ENCODE measurements at places on chromosomes 12 and 14.

DNA sequence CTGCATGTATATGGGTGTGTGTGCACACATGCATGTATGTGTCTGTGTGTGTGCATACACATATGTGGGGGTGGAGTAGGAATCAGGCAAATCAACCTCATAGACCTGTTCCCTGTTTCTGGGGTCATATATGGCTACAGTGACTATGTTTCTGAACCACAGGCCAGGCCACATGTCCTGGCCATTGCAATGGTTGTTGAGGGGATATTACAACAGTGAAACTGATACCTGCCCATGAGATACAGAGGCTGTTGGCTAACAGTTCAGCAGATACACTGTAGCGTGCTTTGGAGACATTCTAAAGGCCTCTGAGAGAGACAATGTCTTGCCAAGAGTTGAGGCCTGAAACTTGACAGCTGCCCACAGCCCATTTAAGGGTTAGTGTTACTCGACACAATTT lies 47.3 kb upstream of the FOS start:
- no peak for DNase-seq

GRCh38 chr14:68148276-68148675 lies 328.7 kb downstream of the RAD51B start:
- DNase-seq = no peak

GRCh38 chr12:106058256-106059182 lies 80.2 kb downstream of the NUAK1 start:
- DNase-seq = no peak

- no peak for DNase-seq
These were observed 398.8 kb downstream of the FOXG1 start for GRCh38 chr14:29165431-29165830.

- DNase-seq = no peak
These were observed 52.6 kb upstream of the MMP17 start for GRCh38 chr12:131775392-131776236.

- no peak for DNase-seq
These were observed 235.2 kb downstream of the SLC41A2 start for GRCh38 chr12:104722601-104723534.

- DNase-seq = no peak
These were observed 66.0 kb upstream of the ACTN1 start for GRCh38 chr14:69044965-69045555.

GRCh38 chr12:43501703-43502102 lies 50.3 kb downstream of the ADAMTS20 start:
- no peak for DNase-seq

GRCh38 chr12:57604454-57604991 lies at the start of gene DTX3:
Gene DTX3 (plus strand): TSS chr12:57604824. CDS start chr12:57606518, 1,694 bp downstream.
- peak; percentile 25 for DNase-seq

- peak; percentile 37 for DNase-seq
These were observed 13.4 kb downstream of the BTG1 start for GRCh38 chr12:92132288-92132687.

GRCh38 chr14:61737915-61738314 lies 24.3 kb upstream of the SNAPC1 start:
- DNase-seq = no peak

DNA sequence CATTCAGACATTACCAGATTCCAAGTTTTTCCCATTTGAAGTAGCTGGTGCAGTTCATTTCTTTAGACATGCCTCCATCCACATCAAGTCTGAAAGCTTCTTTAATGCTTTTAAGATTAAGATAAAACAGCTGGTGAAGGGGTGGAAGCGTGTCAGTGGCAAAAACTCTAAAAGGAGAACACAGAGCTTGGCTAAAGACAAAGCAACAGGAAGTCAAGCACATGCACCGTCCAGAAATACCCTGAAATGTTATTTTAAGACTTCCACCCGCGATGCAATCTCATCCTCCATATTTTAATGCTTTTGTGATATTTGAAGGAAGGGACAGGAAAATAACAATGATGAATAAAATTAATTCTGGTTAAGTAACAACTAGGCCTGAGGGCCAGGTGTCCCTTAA lies 31.8 kb downstream of the PPM1H start:
- no peak for DNase-seq

- peak; percentile 96 for DNase-seq
These were observed at the start of the genes JKAMP and L3HYPDH for GRCh38 chr14:59483819-59484638. Gene JKAMP (plus strand): TSS chr14:59484517. CDS start chr14:59484590, 73 bp downstream. Gene L3HYPDH (minus strand): TSS chr14:59484408. CDS start chr14:59484316, 92 bp downstream.

DNA sequence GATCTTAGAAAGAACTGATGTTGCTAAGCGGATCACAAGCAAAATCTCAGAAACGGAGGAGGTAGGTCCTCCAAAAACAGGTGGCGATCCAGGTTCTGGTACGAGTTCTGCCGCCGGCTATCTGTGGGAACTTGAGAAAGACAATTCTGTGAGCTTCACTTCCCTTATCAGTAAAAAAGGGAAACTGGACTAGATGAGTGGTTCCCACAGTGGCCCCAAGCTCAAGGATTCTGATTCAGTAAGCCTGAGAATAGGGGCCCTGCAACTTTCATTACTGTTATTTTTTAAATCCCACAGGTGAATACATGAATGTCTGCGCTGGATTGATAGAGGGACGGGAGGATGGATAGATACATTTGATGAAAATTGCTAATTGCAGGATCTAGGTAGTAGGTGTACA lies 160.2 kb downstream of the PPM1H start:
- no peak for DNase-seq

DNA sequence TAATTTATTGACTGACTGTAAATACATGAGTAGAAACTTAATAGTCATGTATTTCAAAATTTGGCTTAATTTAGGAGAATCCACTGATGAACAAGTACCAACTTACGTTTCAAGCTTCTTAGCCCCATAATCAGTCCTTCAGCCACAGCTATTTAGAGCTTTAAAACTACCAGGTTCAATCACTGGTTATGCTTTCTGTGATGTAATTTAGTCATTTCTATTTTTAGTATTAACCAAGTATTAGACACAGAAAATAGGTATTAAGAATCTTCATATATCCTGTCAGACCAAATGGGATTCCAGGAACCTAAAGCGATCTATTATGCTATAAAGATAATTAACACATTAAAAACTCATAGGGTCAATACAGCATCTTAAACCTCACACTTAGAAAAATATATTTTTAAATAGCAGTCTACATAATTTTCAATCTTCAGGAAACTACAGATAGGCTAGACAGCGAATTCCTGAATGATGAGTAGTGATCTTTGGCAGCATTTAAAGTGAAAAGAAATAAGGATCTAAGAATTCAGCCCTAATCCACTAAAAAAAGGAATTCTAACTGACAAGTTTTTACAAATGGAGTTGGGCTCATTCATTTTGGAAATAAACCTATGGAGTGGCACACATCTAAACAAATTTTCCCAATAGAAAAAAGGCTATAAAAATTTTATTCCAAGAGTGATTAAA lies 51.5 kb downstream of the ZC3H14 start:
- no peak for DNase-seq

DNA sequence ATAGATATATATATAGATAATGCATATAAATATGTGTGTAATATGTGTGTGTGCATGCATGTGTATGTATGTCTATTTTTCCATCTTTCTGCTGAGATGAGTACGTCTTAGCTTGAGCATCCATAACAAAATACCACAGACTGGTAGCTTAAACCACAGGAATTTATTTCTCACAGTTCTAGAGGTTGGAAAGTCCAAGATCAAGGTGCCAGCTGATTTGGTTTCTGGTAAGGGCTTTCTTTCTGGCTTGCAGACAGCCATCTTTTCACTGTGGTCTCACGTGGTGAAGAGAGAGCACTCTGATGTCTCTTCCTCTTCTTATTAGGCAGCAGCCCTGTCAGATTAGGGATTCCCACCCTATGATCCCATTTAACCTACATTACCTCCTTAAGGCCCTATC lies 47.3 kb downstream of the ACSM4 start:
- DNase-seq = no peak

DNA sequence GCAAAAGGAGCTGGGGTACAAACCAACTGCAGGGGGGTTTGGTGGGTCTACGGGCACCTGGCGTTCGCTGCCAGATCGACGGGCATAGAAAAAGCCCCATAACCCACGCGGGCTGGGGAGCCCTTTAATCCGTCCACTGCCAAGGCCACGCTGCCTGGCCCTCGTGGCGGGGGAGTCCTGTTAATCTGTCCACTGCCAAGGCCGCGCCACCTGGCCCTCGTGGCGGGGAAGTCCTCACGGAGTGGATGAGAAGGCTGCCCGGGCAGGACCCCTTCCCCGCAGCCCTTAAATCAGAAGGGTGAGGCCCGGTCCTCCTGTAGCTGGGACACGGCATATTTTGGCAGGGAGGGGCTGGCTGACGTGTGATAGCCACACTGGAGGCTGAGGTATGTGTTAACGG lies 86.1 kb downstream of the NOC4L start:
- no peak for DNase-seq

DNA sequence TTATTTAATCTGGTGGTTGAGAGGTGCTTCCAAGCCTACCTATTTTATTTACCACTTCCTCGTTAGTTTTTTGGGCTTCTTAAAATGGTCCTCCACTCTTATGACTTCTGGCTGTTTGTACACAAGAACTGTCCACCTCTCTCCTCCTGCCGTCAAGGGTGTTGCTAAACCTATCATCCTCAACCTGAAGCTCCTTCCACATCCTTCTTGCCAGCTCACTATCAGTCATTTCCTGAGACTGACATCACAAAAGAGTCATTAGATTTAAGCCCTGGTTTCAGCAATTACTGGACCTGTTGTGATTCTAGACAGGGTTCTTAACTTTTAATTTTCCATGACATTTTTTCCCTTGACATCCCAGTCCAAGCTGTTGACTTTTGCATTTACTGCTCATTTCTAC lies 91.9 kb downstream of the BICD1 start:
- DNase-seq = no peak

DNA sequence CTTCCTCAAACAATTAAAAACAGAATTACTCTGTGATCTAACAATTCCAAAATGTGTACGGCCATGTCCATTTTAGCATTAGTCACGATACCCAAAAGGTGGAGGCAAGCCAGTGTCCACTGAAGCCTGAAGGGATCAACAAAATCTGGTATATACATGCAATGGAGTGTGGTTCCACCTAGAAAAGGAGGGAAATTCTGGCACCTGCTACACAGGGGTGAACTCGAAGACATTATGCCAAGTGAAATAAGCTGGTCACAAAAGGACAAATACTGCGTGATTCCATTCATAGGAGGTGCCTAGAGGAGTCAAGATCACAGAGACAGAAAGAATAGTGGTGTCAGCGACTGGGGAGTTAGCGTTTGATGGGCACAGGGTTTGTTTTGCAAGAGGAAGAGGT lies 331.4 kb downstream of the MED13L start:
- no peak for DNase-seq

DNA sequence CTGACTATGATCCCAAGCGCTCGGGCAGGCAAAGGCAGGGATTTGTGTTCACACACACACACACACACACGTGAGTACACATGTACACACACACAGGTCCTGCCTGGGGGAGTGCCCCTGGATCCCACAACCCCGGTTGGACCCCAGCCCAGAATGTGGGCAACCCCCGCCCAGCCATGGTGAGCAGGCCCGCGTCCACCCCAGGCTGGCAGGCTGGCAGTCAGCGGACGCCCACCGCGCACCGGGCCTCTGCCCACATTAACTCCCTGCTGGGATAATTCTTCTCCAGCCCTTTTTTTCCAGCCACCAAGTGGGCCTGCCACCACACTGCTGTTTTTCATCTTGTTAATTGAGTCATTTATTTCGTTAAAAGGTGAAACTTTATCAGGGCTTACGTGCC lies 256.2 kb downstream of the BCL11B start:
- DNase-seq = no peak

DNA sequence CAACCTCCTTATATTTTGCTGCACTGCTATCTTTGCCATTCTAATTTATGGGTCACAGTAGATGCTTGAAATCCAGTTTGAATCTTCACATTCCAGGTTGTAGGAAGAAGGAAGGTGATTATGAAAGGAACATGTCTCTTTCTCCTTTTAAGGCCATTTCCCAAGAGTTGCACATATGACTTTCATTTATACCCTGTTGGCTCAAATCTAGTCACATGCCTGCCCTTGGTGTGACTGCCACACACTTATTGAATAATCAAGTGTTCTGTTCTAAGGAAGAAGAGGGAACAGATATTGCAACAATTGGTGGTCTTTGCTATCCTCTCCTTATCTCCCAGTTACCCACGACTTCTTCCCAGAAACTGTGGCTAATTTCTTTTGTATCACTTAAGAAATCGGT lies 404.3 kb downstream of the TMEM117 start:
- DNase-seq = no peak

DNA sequence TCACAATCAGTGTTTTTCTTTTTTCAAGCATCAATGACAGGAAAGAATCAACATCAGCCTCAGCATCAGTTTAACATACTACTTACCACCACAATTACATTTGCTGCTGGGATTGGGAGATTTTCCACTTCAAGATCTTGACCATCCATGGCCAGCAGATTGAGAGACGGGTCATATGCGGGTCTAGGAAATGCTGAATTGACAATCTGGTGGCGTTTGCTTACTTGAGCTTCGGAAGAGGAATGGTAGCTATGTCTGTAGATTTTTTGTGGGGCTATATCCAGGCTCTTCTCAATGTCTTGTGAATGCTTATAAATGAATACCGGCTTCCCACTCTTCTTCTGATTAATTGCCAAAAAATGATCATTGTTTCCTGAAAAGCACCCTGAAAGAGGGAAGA lies 27.9 kb downstream of the PTPRR start:
- DNase-seq = no peak

GRCh38 chr12:54439096-54439495 lies 20.0 kb upstream of the ITGA5 start:
- no peak for DNase-seq

- no peak for DNase-seq
These were observed 14.3 kb downstream of the FNTB start for GRCh38 chr14:65000898-65001591.
